Thyroid gland (tissue), 4 donors: ENCODE measurements at places on chromosomes 7 and 10.
A peak's percentile ranks its signal among the peaks of the same experiment; 100 is the strongest.

- DNase-seq, result peak; percentile 37
Observed at GRCh38 chr7:107874605-107875446, 16.2 kb upstream of the DLD start.

GRCh38 chr7:49894543-49894942 lies 121.1 kb downstream of the VWC2 start:
- no peak for DNase-seq

DNA sequence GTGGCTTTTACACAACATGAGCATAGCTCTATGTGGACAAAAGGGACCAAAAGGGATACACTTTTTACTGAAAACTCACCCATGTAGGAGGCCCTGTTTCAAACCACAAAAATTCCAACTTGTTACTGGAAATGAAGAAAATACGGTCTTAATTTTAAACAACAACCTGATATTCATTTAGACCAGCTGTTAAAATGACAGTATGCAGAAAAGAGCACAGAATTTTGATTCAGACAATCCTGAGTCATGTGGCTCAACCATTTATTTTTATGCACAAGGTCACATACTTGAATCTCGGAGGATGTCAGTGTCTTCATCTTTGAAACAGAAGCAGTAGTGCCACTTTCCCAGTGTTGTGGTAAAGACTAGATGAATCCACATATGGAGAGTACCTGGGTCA lies 426.5 kb upstream of the NFE2L3 start:
- DNase-seq, result no peak

GRCh38 chr7:147803606-147804005 lies 787.0 kb upstream of the C7orf33 start:
- DNase-seq, result no peak

- no peak for DNase-seq
Observed at GRCh38 chr10:7301006-7301778, 109.6 kb downstream of the SFMBT2 start.
